ENCODE measurements at places on chromosomes 6 and 20.

GRCh38 chr20:8943631-8944030 lies 125.3 kb upstream of the PLCB4 start:
- no peak for DNase-seq
- H3K36me3 ChIP-seq, result no peaks in the 10 kb centered on the region
- H3K27ac ChIP-seq, result no peak overlapping the region
- H3K27me3 ChIP-seq, result no peaks in the 10 kb centered on the region
- H3K4me1 ChIP-seq, result no peaks in the 10 kb centered on the region

DNA sequence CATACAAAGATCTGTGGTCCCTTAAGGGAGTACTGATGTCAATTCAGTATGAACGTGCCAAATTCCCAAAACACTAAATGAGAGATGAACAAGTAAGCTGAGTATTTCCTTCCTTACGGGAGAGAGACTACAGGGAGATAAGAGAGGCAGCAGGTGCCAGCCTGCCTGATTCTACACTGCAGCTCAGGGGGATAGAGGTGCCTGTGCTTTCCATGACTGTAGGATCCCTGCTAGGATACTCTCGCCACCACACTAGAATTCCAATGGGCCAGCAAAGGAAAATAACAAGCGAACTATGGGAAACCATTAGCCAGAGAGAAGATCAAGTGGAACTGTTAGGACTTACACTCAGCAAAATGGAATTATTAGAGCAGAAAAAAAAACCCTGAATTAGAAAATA lies 198.5 kb upstream of the BTBD3 start:
- no peaks in the 10 kb centered on the region for H3K36me3 ChIP-seq
- H3K4me3 ChIP-seq, result no peak overlapping the region
- no peak for DNase-seq
- no peaks in the 10 kb centered on the region for H3K27me3 ChIP-seq
- H3K4me1 ChIP-seq, result no peaks in the 10 kb centered on the region

- H3K27ac ChIP-seq, result no peak overlapping the region
- no peaks in the 10 kb centered on the region for H3K27me3 ChIP-seq
- DNase-seq, result no peak
Measured at GRCh38 chr6:149202952-149203351, 114.6 kb upstream of the TAB2 start.

- H3K27ac ChIP-seq, result no peak overlapping the region
- H3K4me3 ChIP-seq, result no peak overlapping the region
- no peaks in the 10 kb centered on the region for H3K27me3 ChIP-seq
- no peaks in the 10 kb centered on the region for H3K4me1 ChIP-seq
Measured at GRCh38 chr20:12067686-12068085, 150.0 kb downstream of the BTBD3 start.

DNA sequence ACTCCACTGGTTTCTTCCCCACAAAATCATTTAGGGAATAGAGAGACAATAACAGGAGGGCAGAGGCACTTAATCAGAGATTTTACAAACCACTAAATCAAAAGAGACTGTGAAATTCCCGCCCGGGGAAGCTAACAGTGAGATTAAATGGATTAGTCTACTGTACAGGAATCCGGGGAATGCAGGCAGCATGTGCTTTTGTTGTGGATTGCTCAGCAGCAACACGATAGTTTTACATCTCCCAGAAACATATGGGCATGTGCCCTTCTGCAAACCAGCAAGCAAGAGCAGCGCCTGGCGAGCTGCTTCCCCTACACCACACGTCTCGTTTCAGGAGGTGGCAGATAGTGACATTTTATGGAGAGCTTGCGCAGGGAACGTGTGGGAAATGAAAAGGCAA lies 382.3 kb downstream of the CD83 start:
- no peak overlapping the region for H3K27ac ChIP-seq
- peaks cover 19% of the 10 kb centered on the region for H3K36me3 ChIP-seq
- H3K4me3 ChIP-seq, result no peak overlapping the region
- DNase-seq, result no peak
- no peaks in the 10 kb centered on the region for H3K4me1 ChIP-seq

- H3K4me3 ChIP-seq, result no peak overlapping the region
- H3K4me1 ChIP-seq, result no peaks in the 10 kb centered on the region
- H3K27me3 ChIP-seq, result peaks cover 15% of the 10 kb centered on the region
- H3K27ac ChIP-seq, result no peak overlapping the region
- H3K36me3 ChIP-seq, result no peaks in the 10 kb centered on the region
Measured at GRCh38 chr6:138229072-138229471, 10.8 kb upstream of the PBOV1 start.

GRCh38 chr20:8133310-8133768 lies 1.3 kb downstream of the PLCB1 start:
- no peak overlapping the region for H3K4me3 ChIP-seq
- H3K4me1 ChIP-seq, result peaks cover 5% of the 10 kb centered on the region
- no peak overlapping the region for H3K27ac ChIP-seq
- H3K36me3 ChIP-seq, result no peaks in the 10 kb centered on the region

- no peak for DNase-seq
- no peaks in the 10 kb centered on the region for H3K27me3 ChIP-seq
- no peak overlapping the region for H3K27ac ChIP-seq
- H3K36me3 ChIP-seq, result no peaks in the 10 kb centered on the region
- H3K4me3 ChIP-seq, result no peak overlapping the region
- H3K4me1 ChIP-seq, result peaks cover 4% of the 10 kb centered on the region
Measured at GRCh38 chr6:162618448-162619002, 109.0 kb downstream of the PRKN start.

- H3K27me3 ChIP-seq, result no peaks in the 10 kb centered on the region
- H3K4me3 ChIP-seq, result no peak overlapping the region
- no peak for DNase-seq
- no peaks in the 10 kb centered on the region for H3K4me1 ChIP-seq
- no peak overlapping the region for H3K27ac ChIP-seq
Measured at GRCh38 chr6:48036316-48036715, 74.7 kb downstream of the PTCHD4 start.

DNA sequence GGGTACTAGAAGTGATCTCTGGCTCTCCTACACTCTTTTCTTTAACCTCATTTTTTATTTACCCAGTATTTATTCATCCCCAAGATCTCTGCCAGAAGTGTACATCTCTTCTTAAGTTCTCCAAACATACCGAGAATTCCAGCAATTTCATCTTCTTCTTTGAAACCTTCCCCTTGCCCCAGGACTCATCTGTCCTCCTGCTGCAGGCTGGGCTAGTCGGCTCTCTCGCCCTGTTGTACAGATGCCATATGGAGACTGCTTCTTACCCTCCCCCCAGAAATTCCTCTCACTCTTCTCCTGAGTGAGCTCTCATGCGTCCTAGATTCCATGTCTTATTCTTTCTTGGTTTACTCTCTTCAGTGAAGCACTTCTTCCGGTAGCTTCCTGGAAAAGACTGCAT lies 21.9 kb upstream of the PNRC1 start:
- H3K27ac ChIP-seq, result no peak overlapping the region
- no peak overlapping the region for H3K4me3 ChIP-seq
- no peaks in the 10 kb centered on the region for H3K4me1 ChIP-seq
- DNase-seq, result no peak
- H3K27me3 ChIP-seq, result peaks cover 9% of the 10 kb centered on the region
- no peaks in the 10 kb centered on the region for H3K36me3 ChIP-seq

- H3K27me3 ChIP-seq, result peaks cover 33% of the 10 kb centered on the region
- no peaks in the 10 kb centered on the region for H3K4me1 ChIP-seq
- no peaks in the 10 kb centered on the region for H3K36me3 ChIP-seq
- H3K4me3 ChIP-seq, result no peak overlapping the region
- DNase-seq, result no peak
Measured at GRCh38 chr6:159894991-159895390, 4.2 kb downstream of the MAS1 start.

GRCh38 chr6:50600280-50600679 lies 113.0 kb upstream of the TFAP2D start:
- H3K36me3 ChIP-seq, result no peaks in the 10 kb centered on the region
- no peaks in the 10 kb centered on the region for H3K4me1 ChIP-seq
- DNase-seq, result no peak
- H3K4me3 ChIP-seq, result no peak overlapping the region
- no peaks in the 10 kb centered on the region for H3K27me3 ChIP-seq
